Tongue (tissue), 3 donors: ENCODE measurements at places on chromosomes 6 and 20. TPM values are rescaled to one million over a fixed set of nuclear protein-coding genes. Genes with fewer than 3 reads are reported as not detected.

The SIRPA gene
- 15.7 TPM for total RNA-seq

The HUS1B gene
- 0.92 TPM for total RNA-seq

The RGS17 gene
- 1.0 TPM for total RNA-seq

The CST7 gene
- not detected for total RNA-seq

The TRIM10 gene
- total RNA-seq = 1.0 TPM

The EYA4 gene
- 31.4 TPM for total RNA-seq

The OR2B6 gene
- not detected for total RNA-seq

DNA sequence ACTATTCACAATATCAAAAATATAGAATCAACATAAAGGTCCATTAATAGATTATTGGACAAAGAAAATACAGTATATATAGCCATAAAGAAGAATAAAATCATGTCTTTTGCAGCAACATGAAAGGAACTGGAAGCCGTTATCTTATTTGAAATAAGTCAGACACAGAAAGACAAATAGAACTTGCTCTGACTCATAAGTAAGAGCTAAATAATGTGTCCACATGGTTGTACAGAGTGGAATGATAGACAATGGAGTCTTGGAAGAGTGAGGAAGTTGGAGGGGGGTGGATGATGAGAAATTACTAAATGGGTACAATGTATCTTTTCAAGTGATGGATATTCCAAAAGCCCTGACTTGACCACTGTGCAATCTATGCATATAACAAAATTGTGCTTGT, 613.5 kb downstream of the PHF3 start:
- DNase-seq = no peak

DNA sequence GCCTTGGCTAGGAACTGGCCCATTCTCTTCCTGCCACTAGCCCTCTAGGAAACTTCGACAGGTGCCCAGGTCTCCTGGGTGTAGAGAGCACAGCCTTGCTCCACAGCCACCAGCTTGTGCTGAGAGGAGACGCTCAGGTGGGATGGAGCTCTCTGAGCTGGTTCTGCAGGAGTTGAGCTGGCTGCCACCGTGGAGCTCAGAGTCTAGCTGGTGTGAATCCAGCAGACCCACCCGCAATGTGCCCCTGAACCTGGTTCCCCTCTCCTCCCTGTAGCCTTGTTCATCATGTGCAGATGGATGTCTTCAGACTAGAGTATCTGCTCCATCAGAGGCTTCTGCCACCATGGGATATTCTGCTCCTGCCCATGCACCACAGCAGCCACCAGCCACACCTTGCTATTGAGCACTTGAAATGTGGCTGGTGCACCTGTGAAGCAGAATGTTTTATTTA, 222.5 kb downstream of the SYNDIG1 start:
- DNase-seq = no peak

DNA sequence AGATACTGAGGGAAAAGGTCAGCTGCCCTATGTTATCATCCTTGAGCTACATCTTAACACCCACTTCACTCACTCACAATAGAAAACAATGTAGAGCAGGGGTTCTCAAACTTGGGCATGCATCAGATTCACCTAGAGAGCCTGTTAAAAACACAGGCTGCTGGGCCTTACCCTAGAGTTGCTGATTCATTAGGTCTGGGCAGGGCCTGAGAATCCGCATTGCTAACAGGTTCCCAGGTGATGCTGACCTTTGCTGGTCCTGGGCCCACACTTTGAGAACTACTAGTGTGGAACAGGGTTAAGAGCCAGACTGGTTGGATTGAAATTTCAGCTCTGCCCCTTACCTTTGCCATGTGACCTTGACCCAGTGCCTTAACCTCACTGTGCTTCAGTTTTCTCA, 25.1 kb downstream of the RSPO4 start:
- DNase-seq = no peak

DNA sequence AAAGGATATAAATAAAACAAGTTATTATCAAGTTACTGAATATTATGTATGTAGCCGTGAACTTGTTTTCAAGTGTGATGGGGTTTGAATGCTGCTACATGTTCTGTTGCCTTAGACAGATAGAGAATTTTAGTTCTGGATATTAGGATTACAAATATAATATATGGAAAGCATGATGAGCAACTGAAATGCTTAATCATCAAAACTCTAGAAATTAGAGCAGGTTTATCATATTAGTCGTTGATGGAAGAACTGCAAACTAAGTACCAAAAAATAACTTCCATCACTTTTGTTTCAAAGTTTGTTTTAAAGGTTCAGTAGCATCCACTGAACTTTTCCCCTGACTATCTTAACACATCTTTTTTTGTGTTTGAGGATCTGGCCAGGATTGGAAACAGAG, 49.1 kb upstream of the CCN2 start:
- DNase-seq = no peak

GRCh38 chr6:64683682-64684081, 1023.3 kb downstream of the EYS start:
- no peak for DNase-seq

- DNase-seq = no peak
These were observed 170.9 kb downstream of the HIVEP2 start for GRCh38 chr6:142773859-142774648.
